MV-4-11 (cell line): ENCODE measurements at places on chromosomes 4 and X.

DNA sequence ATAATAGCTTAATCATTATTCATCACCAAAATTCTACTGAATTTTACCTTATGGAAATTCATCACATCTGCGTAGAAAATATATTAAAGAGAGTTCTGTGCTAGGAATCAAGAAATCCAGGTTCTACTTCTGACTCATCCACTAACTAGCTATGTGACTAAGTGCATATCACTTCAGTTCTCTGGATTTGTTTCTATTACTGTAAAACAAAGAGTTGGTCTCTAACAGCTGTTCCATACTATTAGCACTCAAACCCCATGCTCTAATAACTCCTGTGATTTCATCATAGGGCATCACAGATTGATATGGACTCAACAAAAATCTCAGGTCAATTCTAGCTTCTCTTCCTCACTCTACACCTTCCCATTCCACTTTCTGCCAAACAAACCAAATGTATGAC lies 572.0 kb downstream of the INPP4B start:
- DNase-seq: no peak

- DNase-seq: no peak
Observed at GRCh38 chrX:134533952-134534351, 74.0 kb downstream of the HPRT1 start.

DNA sequence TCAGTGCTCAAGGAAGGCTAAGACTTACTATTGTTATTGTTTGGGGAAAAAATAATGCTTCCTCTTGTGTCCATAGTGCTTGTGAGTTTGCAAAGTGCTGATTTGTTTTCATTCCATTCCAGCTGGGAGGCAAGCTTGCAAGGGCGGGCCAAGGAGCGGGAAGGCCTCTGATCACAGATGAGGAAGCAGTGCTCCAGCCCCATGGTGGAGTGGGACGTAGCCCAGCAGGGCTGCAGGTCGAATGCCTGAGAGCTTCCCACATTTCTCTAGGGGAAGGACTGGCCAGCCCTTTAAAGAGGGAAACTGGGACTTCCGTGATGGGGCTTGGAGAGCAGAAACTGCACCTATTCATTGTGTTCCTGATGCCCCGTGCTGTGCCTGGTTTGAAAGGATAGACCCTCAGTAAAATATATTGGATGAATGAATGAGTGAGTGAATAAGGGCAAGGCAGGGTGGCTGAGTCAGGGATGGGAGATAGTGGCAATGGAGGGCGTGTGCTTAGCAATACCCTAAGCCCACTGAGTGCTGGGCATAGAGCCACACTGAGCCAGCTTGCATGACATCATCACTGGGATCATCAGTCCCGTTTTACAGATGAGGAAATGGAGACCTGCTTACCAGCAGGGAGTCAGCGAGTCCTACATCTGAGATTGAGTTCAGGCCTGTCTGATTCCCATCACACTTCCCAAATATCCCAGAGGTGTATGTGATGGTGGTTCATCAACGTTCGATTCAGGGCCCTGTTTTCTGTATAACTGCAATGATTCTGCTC lies 17.9 kb upstream of the NSG1 start:
- DNase-seq: no peak

DNA sequence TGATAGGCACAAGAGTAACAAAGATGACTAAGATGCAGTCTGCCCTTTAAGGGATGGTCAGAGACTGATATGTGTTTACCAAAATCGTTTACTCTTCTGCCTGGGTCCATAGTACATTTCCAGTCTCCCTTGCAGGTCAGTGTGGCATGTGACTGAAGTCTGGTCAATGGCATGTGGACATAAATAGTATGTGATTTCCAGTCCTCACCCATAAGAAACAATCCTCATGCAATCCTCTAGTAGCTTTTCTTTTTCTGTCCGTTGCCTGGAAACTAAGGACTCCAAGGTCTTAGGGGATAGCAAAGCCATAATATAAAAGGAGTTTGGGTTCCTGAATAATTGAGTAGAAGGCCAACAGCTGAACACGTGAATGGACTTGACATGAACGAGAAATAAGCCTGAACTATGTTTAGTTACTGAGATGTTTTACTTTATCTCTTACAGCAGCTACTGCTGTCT lies 1.1 kb downstream of the SLC9B2 start:
- DNase-seq: no peak

DNA sequence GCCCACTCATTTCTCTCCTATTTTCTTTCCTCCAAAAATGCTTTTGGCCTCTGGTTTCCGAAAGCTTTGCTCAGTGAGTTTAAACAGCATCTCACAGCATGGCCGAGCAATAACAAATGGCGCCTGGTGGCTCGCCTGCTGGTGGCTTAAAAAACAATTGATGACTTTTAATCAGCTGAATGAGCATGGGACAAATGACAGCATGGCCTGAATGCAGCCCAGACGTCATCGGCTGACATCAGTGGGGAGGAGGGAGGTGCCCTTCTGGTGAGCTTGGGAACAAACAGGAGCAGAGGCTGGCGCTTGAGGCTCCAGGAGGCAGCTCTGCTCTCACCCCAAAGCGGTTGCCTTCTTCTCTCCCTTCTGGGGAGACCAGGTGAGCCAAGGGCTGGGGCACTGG lies 286.4 kb downstream of the BCOR start:
- no peak for DNase-seq

GRCh38 chrX:119698845-119699244 lies 5.9 kb upstream of the SEPTIN6 start:
- DNase-seq: peak; percentile 35

- DNase-seq: no peak
Observed at GRCh38 chr4:95105983-95106382, 348.2 kb downstream of the BMPR1B start.

- DNase-seq: no peak
Observed at GRCh38 chr4:10275696-10276095, 159.1 kb upstream of the WDR1 start.

GRCh38 chr4:3420606-3420955 lies 21.2 kb upstream of the HGFAC start:
- no peak for DNase-seq

GRCh38 chr4:25658357-25658771 lies 2.7 kb downstream of the SLC34A2 start:
- DNase-seq: no peak

- DNase-seq: no peak
Observed at GRCh38 chr4:181911420-181911819, 331.8 kb upstream of the TENM3 start.

GRCh38 chr4:121016611-121017010 lies 55.7 kb downstream of the NDNF start:
- peak; percentile 53 for DNase-seq

DNA sequence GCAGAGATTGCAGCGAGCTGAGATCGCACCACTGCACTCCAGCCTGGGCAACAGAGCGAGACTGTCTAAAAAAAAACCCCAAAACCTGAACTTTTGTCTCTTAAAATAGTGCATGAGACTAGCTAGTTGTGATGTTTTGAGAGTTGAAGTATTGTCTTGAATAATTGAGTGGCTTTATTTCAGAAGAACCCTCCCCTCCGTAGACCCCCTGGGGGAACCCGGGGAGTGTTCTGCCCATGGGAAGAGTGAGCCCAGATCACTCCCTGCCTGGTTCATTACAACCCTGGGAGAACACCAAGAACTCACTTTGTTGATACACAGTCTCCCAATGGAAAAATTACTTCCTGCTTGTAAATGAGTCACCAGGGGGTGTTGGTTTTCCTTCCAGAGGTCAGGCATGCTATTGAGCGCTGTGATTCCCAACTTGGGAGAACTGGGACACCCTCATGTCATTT lies 65.3 kb upstream of the SHISA3 start:
- DNase-seq: no peak

DNA sequence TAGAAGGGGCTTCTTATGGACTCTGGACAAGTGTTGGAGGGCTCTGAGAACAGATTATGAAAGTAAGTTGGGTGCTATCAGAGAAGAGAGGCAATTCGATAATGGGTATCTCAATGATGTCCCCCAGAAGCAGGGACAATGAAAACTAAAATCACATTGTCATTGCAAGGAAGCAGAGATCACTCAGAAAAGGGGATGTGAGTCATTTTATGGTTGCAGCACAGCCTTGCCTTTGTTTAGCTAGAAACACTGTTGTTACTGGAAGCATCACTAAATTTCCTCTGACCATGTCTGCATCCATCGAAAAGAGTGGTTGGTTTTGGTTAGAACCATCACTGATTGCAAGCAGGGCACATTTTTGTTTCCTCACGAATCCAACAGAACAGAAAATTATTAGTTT lies 246.8 kb upstream of the NWD2 start:
- peak; percentile 10 for DNase-seq

DNA sequence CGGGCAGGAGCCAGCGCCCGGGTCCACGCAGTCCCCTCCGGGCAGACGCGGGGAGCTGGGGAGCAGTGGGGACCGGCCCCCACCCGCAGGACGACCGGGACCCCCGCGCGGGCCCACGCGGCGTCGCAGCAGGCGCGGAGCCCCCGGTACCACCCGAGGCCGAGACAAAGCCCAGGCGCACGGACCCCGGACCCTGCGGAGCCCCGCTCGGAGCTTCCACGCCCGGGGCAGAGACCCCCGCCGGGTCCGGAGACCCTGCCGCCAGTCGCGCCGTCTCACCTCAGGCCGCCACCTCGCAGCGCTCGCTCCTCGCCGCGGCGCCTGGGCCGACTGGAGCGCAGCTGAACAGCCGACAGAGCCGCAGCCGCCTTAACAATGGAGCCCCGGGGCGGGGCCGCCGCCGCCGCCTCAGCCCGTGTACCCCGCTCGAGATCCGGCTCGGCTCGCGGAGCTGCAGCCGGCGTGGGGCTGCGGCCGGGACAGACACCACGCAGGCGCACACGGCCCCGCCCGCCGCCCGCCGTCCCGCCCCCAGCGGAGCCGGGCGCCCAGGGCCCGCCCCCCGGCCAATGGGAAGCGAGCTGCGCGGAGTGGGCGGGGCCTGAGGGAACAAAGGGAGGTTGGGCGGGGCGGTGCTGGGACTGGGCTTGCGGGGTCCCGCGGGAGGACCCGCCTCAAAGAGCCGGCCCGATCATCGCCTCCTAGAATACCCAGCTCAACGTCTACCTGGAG lies at the start of gene AFAP1:
Gene AFAP1, minus strand, starts transcription at position 485 of the 732 bp plus-strand sequence. CDS start 67,783 bp downstream, outside the sequence.
- DNase-seq: peak; percentile 51

GRCh38 chrX:53000447-53001135 lies 42.3 kb upstream of the FAM156A start:
- DNase-seq: no peak

DNA sequence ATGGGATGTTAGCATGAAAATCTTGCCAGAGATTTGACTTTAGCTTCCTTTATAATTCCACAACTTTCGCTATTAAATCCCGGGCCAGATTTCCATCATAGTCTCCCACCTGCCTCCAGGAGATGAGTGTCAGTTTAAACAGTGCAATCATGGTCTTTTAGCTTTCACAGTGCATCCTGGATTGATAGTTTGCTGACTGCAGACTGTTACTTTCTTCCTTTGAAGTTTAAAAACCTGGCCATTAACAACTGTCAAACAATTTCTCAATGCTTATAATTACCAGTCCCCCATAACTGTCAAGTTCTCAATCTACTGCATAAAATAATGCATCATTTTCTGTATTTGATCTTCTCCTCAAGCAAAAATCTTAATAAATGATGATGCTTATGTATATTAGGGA lies 108.4 kb upstream of the FSTL5 start:
- DNase-seq: no peak

GRCh38 chr4:150316332-150317205 lies 238.3 kb downstream of the DCLK2 start:
- no peak for DNase-seq

DNA sequence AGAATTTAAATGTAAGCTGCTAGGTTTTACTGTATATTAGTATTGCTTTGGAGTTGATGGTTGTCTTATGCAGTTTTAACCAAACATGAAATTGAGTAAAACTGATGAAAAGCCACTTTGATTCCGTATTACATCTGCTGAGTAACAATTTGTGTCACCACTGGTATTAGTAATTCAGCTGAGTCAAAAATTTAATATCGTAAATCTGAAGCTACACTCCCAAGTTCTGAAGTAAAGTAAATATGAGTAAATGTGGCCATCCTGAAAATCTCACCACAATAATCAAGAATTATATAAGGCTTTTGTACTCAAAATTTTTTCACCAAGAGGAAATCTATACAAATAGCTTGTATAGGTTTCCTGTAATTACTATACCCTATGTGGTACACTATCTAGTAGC lies 142.3 kb downstream of the STPG2 start:
- no peak for DNase-seq

DNA sequence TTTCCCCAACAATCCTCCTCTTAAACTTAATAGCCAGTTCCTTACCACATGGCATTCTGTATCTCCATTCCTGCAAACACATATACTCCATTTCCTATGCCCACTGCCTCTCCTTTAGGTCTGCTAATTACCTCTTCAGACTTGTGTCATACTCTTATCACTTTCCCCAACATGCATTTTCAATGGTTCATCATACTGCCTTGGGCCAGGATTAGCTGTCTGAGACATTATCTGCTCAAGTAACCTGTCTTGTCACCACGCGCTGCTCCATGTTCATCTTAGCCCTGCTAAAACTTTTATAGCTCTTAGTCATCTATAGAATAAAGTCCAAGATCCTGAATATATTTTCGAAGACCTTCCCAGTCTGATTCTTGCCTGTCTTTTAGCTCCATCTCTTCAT lies 224.1 kb upstream of the GK2 start:
- no peak for DNase-seq

DNA sequence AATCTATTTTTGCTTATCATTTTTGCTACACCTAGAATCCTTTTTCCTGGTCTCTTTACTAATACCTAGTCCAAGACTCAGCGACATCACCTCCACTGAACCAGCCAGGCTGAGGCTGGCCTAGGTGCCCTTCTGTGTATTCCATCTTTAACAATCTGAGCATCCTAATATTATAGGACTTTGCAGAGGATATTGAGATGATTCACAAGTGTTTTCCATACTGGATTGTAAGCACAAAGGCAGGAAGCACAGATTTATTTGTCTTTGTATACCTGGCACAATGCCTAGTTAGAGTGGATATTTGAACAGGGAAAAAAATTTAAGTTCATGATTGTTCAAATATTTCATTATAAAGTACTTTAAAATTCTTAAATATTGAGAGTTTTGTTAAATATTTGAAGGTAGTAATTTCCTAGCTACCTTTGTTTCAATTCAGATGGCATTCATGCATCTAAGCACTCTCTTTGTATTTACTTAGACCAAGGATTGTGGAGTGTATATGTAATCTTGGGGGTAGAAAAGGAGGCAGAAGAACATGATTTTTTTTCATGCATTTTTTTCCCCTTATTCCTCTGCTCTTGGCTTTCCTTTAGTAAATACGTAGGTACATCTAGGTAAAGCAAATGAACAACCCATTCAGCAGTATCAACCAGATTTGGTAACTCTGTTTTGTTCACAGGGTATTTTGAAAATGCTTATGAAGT lies 18.4 kb downstream of the SMARCA5 start:
- no peak for DNase-seq

DNA sequence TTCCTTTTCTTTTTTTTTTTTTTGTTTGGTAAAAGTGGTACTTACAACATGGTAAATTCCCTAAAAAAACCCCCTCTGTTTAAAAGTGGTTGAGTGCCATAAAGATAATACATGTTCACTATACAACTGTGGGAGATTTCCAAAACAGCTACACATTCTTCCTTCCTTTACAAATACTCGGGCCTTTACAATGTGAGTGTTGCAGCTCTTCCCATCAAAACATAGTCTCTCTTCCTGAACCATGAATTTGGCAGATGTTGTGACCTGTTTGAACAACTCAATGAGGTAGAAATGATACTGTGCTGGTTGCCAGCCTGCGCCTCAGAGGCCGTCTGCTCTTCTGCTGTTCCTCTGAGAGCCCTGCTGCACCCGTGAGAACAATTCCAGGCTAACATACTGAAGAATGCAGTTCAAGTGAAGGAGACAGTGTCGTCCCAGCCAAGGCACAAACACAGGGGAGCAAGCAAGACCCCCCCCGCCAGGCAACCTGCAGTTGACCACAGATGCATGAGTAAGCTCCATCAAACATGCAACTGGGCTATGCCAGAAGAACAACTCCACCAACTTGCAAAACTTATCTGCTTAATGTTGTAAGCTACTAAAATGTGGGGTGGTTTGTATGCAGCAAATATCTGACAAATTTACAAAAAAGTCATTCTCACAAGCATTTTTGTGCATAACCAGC lies 645.0 kb downstream of the PCDH7 start:
- DNase-seq: no peak
